ENCODE measurements at places on chromosomes 2 and 18.

DNA sequence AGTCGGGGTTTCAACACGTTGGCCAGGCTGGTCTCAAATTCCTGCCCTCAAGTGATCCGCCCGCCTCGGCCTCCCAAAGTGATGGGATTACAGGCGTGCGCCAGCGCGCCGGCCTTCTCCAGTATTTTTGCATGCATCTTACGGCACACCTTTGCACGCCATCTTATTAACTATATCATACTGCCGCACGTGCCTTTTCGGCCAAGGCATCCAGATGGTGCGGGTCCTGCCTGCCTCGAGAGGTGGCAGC is 765 bp upstream of the ING5 start:
- no peak for DNase-seq

DNA sequence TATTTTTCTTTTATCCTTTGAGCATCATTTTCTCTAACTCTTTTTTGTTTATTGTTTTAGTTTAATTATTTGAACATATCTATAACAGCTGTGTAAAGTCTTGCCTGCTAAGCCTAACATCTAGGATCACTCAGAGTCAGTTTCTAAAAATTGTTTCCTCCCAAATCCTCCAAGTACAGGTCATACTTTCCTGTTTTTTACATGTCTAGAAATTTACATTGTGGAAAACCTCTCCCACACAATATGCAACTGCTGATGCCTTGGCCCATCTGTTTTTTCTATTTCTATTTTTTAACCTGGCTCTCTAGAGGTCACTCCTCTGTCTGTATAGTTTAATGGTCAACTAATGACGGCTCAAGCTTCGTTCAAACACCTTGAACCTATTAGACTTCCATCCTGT is 261.0 kb downstream of the HRH4 start:
- DNase-seq = no peak

DNA sequence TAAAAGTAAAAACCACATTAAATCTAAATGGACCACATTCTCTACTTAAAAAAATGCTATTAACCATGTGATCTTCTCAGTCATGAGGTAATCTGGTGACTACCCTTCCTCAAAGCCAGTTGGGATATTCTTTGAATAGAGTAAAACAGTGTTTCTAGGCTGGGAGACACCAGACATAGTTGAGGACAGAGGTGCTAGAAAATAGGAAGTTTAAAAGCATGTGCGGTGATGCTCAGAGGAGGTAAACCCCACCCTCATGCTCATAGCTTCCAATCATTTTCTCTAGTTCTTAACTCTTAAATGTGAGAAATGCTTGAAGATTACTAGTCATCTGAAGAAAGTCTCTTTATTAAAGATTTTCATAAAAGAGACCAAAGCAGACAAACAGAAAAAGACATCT is 30.7 kb upstream of the ELAC1 start:
- no peak for DNase-seq

GRCh38 chr18:76449111-76449453 is 46.0 kb downstream of the ZNF516 start:
- no peak for DNase-seq

GRCh38 chr2:57333221-57333620 is 713.4 kb upstream of the VRK2 start:
- DNase-seq = no peak

DNA sequence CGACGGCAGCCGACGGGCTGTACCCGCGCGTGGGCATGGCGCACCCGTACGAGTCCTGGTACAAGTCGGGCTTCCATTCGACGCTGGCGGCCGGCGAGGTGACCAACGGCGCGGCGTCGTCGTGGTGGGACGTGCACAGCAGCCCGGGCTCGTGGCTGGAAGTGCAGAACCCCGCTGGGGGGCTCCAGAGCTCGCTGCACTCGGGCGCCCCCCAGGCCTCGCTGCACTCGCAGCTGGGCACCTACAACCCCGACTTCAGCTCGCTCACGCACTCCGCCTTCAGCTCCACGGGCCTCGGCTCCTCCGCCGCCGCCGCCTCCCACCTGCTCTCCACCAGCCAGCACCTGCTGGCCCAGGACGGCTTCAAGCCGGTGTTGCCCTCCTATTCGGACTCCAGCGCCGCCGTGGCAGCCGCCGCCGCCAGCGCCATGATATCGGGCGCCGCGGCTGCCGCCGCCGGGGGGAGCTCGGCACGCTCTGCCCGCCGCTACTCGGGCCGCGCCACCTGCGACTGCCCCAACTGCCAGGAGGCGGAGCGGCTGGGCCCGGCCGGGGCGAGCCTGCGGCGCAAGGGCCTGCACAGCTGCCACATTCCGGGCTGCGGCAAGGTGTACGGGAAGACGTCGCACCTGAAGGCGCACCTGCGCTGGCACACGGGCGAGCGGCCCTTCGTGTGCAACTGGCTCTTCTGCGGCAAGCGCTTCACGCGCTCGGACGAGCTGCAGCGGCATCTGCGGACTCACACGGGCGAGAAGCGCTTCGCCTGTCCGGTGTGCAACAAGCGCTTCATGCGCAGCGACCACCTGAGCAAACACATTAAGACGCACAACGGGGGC is 2.0 kb downstream of the SP9 start:
- DNase-seq = no peak

DNA sequence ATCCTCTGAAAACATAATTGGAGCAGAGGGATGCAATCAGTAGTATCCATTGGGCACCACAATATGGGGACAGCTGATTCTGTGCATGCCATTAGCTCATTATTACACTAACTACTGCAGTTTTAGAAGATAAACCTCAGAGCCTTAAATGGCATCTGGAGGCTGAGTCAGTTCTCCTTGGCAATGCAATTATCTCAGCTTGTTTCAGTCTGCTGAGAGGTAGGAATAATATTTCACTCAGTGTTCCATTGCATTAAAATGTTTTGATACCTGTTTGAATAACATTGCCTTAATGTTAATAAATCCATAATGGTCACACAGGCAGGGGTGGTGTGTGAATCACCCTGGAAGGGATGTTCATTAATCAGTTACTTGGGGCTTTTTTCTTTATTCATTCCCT is 309.6 kb downstream of the LRRTM1 start:
- DNase-seq = no peak

GRCh38 chr2:88199912-88200682 is 30.0 kb downstream of the THNSL2 start:
- DNase-seq = no peak

DNA sequence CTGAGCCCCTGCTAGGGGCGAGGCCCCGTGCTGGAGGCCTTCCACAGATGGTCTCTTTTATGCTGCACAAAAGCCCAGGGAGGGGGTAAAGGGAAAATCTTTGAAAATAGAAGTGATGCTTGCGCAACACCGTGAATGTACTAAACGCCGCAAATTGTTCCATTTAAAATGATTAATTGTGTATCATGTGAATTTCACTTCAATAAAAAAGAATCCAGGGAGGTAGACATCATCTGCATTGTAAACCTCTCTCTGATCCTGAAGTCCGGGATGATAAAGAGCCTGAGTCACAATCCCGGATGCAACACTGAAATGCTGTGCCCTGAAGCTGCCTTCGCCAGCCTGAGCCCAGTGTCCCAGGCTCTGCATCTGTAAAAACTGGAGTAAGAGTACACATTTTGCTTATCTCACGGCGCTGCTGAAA is 107.7 kb upstream of the PPP1CB start:
- no peak for DNase-seq

GRCh38 chr18:42929181-42929580 is 186.3 kb downstream of the RIT2 start:
- DNase-seq = no peak

- DNase-seq = no peak
Observed at GRCh38 chr2:120791962-120792297, 56.3 kb downstream of the GLI2 start.

DNA sequence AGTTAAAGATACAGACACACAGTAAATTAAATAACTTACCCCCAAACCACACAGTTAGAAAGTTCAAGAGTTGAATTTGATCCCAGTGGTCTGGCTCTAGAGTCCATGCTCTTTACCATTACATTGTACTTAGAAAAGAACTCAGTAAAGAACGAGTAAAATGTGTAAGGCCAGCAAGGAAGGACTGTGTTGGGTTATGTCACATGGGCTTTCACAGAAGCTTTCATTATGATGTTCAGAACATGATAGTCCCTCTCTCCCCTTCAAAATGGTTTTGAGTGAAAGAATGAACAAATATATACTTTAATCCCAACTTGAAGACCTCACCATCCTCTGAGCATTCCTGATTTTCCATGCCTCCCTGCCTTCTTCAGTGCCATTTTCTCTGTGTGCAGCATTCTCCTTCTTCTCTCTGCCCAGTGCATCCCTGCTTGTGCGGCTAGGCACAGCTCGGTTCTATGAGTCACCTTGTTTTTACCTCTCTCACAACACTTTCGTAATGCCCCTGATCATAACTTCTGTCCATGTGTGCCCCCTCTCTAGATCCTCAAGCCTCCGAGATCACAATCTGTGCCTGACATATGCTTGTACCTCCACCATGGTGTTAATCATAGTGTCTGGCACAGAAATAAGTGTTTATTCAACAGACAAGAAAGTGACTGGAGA is 22.0 kb downstream of the RASGRP3 start:
- DNase-seq = no peak

GRCh38 chr2:159072795-159073194 is 104.4 kb downstream of the TANC1 start:
- no peak for DNase-seq

- no peak for DNase-seq
Observed at GRCh38 chr2:203690441-203691047, 15.9 kb upstream of the CD28 start.

GRCh38 chr2:206713746-206714145 is 4.5 kb downstream of the DYTN start:
- no peak for DNase-seq

DNA sequence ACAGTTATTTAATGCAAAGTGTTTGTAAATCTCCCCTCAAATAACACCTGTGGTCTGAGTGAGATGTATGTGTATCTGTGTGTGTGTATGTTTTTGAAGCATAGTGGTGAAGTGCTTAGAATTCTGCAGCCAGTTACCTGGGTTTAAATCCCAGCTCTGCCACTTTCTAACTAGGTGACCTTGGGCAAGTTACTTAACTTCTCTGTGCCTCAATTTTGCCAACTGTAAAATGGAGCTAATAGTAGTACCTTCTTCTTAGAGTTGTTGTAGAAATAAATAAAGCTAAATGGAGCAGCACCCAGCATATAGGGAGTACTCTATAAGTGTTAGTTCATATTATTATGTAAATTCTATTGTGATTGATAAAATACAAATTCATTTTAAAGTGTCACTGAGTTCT is 48.9 kb downstream of the TGFA start:
- DNase-seq = no peak

GRCh38 chr18:60585670-60586069 is 213.1 kb upstream of the MC4R start:
- DNase-seq = no peak

DNA sequence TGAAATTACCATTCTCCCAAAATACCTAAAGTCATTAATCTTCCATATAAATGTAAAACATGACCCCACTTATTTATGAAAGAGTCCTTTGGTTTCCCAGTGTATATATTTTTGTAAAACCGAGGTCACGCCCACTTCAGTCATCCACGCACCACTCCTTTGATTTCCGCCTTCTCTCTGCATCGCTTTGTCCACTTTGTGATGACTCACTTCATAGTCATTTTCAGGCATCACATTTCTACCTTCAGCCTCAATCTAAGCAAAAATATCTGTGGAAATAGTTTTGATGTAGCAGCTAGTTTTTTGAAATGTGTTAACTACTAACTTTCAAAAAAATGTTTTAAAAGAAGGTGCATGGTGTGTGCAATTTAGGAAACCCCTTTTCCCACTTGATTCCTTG is 793.5 kb upstream of the SOX11 start:
- DNase-seq = no peak

GRCh38 chr2:138279871-138280270 is 221.7 kb upstream of the SPOPL start:
- DNase-seq = no peak

DNA sequence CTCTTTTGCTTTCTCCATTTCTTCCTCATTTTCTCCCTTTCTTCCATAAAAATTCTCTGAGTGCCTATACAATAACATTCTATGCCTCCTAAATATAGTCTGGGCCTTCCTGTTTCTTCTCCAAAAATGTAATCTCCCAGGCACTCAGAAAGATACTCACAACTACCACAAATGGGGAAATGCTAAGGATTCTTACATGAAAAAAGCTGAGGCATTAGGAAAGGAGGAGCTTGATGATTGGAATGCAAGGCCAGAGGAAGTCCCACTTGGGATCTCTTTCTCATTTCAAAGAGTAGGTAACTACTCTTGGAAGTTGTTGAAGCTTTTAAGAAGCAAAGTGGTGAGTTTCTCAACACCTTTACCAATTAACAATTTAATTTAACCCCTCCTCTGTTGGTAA is 3.4 kb downstream of the VSNL1 start:
- no peak for DNase-seq

Data from T-helper 17 cell (primary cell).